Adrenal gland (tissue), 19 donors: ENCODE measurements at places on chromosomes 3 and 15.

- no peak overlapping the region for H3K4me3 ChIP-seq
- DNase-seq = peak; percentile 21
- H3K27me3 ChIP-seq = no peaks in the 10 kb centered on the region
- no peaks in the 10 kb centered on the region for H3K36me3 ChIP-seq
- no peaks in the 10 kb centered on the region for H3K4me1 ChIP-seq
- no peak overlapping the region for H3K27ac ChIP-seq
These were observed 20.3 kb downstream of the ACAA1 start for GRCh38 chr3:38116471-38117162.

- no peaks in the 10 kb centered on the region for H3K36me3 ChIP-seq
- H3K27ac ChIP-seq = no peak overlapping the region
- H3K4me3 ChIP-seq = no peak overlapping the region
- H3K27me3 ChIP-seq = no peaks in the 10 kb centered on the region
- H3K4me1 ChIP-seq = no peaks in the 10 kb centered on the region
These were observed 20.3 kb upstream of the DGKG start for GRCh38 chr3:186382217-186382885.

DNA sequence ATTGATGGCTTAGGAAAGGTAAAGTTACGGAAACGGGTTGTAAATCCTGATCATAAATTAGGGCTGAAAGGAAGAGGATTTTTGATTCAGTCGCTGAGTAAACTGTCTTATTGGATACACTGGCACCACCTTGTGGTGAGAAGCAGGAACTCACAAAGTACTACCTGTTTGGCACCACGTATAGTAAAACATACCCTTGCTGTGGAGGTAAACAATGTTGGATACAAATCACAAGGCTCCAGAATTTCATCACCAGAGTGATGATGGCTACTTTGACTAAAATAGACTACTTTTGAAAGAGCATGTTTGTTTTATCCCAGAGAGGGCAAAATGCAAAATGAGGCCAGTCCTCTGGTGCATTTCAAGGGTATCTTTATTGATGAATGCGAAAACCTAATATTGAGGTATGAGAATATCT, 216.9 kb downstream of the IGSF11 start:
- peak; percentile 50 for DNase-seq
- H3K27ac ChIP-seq = no peak overlapping the region
- H3K36me3 ChIP-seq = no peaks in the 10 kb centered on the region
- no peak overlapping the region for H3K4me3 ChIP-seq
- no peaks in the 10 kb centered on the region for H3K27me3 ChIP-seq

DNA sequence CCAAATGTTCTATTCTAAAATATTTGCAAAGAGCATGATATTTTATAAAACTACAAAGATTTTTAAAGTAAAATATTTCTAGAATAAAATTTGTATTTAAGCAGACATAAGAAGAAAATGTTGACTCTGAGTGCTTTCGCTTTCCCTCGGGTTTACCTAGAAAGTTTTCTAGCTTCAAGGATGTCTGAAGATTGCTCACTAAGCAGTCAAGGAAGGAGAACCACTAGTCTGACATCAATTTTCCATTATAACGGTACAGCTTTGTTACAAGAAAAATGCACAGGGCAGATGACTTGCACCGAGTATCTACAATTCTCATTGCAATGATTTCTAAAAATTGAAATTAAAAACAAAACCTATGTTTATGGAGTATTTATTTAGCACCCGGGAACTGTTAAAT, 14.2 kb downstream of the GPR15 start:
- H3K4me1 ChIP-seq = no peaks in the 10 kb centered on the region
- H3K27ac ChIP-seq = no peak overlapping the region
- no peak for DNase-seq
- H3K4me3 ChIP-seq = no peak overlapping the region

DNA sequence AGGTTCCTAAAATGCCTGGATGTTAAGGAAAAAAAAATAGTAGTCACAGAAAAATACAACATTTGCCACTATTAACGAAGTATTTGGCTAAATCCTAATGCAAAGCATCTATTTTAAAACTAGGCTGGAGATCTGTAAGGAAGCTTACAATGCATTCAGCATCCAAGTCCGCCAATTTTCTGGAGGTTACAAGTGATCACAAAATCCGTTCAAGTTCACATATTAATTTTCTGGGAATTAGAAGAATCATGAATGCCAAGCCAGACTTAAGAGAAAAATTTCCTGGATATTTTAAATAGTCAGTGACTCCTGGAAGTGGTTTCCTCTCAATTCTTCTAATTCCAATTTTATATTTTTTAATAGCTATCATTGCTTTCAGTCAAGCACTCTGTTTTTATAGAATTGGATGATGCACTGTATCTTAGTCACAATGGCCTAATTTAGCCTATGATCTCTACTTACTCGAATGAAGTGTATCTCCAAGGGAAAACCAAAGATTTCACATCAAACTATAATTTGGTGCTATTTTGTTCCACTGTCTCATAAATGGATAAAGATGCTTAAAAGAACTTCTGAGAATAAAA, 60.4 kb downstream of the P3H2 start:
- no peak overlapping the region for H3K4me3 ChIP-seq
- H3K27ac ChIP-seq = no peak overlapping the region

DNA sequence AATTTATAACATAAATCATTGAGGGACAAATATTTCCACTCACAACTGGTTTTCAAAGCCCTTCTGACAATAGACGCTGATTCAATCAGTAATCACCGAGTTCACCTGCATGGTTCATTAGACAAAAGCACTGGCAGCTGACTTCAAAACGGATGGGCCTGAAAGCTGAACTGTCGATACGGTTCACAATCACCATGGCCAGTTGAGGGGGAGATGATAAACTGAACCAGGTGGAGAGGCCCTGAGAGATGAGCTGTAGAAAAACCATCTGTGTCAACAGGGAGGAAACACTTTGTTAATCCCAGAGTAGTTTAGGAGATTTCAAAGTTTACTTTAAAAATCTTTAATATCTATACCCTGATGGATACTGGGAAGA, 75.0 kb downstream of the PEX5L start:
- H3K4me3 ChIP-seq = no peak overlapping the region
- H3K4me1 ChIP-seq = no peaks in the 10 kb centered on the region
- no peak for DNase-seq
- H3K27ac ChIP-seq = no peak overlapping the region
- H3K36me3 ChIP-seq = no peaks in the 10 kb centered on the region
- H3K27me3 ChIP-seq = no peaks in the 10 kb centered on the region

GRCh38 chr15:69194854-69195253, 34.4 kb downstream of the GLCE start:
- no peak overlapping the region for H3K4me3 ChIP-seq
- no peak overlapping the region for H3K27ac ChIP-seq
- peaks cover 14% of the 10 kb centered on the region for H3K4me1 ChIP-seq
- H3K27me3 ChIP-seq = no peaks in the 10 kb centered on the region
